Urinary bladder (tissue), 4 donors: ENCODE measurements at places on chromosomes 6 and 20.

DNA sequence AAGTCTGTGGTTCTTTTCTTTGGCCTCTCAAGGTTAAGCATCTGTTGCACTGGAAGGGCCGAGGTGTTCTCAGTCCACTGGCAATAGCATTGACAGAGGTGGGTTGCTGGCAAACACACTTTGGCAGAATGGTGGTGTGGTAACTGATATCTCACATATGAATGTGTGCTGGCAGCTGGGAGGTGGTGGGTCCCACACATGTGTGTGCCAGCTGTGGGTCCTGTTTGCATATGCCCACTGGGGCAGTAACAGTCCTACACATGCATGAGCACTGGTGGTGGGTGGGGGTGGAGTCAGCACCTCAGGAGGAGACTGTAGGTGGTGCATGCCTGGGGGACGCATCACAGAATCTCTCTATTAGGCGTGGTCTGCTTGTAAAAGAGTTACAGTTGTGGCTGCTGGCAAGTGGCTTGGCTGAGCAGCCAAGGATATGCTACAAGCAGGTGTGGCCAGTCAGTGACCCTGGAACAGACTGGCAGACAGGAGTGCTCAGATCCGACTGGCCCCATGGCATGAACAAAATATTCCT is 934.3 kb downstream of the GRIK2 start:
- DNase-seq, result no peak

GRCh38 chr6:33716379-33716778 is 4.9 kb upstream of the UQCC2 start:
- DNase-seq, result no peak

DNA sequence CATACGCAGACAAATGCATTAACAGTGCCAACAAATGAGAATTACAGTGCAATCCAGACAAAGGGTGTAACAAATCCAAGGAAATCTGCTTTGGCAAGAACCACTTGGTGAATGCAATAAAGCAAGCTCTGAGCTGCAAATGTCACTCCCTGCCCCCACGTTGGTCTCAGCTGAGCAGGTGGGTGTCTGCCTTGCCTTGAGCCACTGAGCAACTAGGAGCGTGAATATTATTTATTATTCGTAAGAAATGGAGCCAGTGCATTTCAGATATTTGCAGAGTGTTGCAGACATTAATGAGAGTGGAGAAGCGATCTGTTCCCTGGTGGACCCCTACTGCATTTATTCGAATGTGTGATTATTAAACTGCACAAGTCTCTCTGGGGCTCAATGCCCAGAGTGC is 36.6 kb upstream of the F13A1 start:
- DNase-seq, result no peak

DNA sequence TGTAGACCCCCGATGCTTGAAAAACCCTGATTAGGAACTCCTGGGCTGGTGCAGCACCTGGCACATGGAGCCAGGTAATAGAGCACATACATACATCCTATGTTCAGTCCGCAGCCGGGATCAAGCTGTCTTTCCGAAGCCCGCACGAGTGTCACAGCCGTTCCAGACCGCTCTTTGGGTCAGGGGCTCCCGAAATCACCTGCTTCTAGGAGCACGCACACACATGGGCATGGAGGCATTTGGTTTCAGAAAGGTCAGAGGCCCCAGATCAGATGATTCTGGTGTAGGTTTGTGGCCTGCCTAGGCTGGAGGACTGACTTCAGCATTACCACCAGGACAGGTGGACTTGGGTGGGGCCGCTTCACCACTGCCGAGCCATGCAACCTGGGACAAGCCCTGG is 42.1 kb upstream of the STX16 start:
- DNase-seq, result no peak

DNA sequence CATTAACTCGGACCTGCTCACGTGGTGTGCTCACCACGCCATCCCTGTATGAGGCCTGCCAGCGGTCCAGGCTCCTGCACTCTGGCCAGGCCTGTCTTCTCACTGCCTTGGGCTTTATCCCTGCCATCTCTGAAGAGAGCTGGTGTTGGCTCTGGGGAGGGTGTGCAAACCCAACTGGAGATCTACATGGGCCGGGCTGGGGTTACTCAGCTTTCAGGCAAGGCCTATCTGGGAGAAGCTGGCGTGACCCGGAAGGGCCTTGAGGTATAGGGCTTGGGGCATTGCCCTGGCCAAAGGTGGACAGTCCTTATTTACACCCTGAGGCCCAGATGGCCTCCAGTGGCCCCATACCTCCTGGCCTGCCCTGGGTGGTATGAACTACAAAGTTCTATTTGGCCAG is 5.0 kb downstream of the SLC29A1 start:
- DNase-seq, result no peak

DNA sequence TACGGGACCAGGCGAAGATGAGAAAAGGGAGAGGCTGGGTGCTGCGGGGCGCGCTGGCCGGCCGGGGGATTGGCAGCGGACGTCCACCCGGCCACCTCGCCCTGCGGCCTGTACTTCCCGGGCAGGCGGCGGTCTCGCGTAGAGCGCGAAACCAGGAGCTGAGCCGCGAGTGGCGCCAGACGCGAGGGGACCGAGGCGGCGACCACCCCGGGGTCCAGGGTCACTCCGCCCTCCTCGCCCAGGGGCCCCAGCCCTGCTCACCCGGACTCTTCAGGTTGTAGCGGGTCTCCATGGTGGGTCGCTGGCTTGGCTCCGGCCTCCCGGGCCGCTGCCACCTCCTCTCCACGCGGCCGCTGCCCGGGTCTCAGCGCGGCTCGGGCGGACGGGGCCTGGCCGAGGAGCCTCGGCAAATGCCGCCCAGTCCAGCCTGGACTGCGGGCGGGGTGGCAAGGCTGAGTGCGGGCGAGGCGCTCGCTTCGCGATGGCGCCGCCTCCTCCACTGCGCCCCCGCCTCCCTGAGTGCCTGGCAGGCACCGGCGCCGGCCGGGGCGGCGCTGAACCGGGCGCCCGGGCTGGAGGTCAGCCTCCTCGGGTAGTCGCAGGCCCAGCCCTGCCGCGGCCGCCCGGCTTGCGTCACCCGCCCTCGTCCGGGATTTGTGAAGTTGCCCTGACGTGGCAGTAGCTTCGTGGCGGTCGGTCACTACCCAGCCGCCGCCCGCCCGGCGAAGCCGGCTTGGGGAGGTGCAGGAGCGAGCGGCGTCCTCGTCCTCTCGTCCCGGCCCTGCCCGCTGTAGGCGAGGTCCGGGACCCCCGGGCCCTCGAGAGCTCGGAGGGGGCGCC is at the start of gene UBE2J1:
UBE2J1 (minus strand) TSS at position 445 of the 840 bp plus-strand sequence; CDS start at position 292, 153 bp downstream.
- no peak for DNase-seq

GRCh38 chr6:12051861-12052368 is 39.8 kb downstream of the HIVEP1 start:
- DNase-seq, result no peak

- DNase-seq, result no peak
Measured at GRCh38 chr6:27582928-27583725, 110.2 kb upstream of the ZNF184 start.

- DNase-seq, result no peak
Measured at GRCh38 chr6:31401403-31401802, 2.0 kb upstream of the MICA start.

DNA sequence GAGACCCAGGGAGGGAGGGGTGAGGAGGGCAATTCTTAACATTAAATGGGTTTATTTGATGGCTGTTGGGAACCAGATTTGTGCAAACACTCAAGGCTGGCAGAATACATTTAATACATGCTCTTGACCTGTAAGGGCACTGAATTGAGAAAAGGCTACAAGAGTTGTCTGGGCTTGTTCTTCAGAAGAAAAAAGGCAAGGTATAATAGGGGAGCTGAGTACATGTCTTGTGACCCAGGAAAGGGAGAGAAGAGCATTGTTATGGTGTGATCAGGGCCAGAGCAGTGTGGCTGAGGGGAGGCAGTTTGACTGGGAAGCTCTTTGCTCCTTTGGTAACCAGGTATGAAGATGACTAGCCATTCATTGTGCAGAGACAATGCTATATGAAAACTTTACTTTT is 18.9 kb downstream of the KLHL31 start:
- DNase-seq, result no peak
